NCI-H69 (cell line): ENCODE measurements at places on chromosomes 4 and X.

GRCh38 chr4:98657531-98658286 lies 702 bp downstream of the TSPAN5 start:
- DNase-seq: peak; percentile 83

DNA sequence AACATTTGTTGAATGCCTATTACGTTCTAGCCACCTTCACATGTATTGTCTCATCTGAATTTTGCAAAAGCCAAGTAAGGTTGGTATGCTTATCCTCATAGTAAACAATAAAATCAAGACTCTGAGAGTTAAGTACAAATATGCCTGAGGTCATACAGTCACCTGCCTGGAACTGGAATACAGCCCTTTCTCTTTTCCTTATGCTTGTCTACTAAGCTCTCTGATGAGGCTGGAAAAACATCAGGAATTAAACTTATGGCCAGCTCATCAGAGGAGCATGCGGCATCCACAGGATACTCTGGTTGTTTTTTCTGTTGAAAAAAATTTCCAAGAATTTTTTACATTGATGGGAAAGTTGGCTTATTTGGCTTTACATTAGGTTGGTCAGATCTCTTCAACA lies 35.5 kb downstream of the NCAPG start:
- no peak for DNase-seq

DNA sequence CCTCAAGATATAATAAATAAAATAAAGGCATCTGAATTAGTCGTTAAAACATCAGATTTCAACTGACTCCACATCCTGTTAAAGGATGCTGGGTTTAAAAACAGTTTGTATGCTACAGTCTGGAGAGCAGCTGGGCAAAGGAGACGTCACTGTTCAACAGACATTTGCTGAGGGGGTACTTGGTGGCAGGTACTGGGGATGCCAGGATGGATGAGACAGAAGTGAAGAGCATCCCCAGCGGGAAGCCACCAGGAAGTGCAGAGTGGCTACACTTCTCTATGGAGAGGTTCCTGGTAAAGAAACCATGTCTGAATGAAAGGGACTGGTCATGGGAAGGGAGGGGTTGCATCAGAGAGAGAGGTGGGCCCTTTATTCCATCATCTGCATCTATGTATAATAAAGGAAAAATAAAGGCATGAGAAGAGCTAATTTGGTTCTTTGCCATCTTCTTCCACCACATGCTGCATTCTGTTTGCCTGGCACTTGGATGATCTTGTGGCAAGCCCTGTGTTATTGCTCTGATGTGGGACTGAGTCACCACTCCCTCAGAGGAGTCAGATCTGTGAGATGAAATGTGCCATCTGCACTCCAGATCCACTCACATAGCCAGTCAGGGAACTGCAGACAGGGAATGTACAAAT lies 145.0 kb downstream of the SOWAHB start:
- no peak for DNase-seq

GRCh38 chrX:63050225-63050624 lies 300.9 kb downstream of the SPIN4 start:
- DNase-seq: no peak

GRCh38 chr4:14681330-14681729 lies 321.0 kb upstream of the CPEB2 start:
- DNase-seq: no peak

GRCh38 chr4:80101071-80101791 lies 28.2 kb upstream of the ANTXR2 start:
- DNase-seq: no peak

GRCh38 chr4:25779021-25779420 lies 83.8 kb downstream of the SEL1L3 start:
- no peak for DNase-seq

DNA sequence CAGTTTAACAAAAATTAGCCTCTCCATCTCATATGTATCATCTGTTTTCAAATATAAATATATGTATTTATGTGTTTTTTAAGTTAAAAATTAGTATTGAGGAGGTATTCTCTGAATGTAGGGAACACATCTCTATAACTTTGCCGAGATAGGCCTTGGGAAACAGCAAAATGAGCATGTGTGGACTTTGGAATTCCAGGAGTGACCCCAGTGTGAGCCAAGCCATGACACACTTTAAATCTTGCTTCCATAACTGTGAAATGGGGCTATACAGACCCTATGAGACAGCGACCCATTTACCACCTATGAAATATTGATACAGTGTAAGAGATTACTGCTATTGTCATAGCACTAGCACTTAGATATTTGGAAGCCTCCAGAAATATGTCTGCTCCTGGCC lies 58.8 kb downstream of the FRMPD4 start:
- no peak for DNase-seq

DNA sequence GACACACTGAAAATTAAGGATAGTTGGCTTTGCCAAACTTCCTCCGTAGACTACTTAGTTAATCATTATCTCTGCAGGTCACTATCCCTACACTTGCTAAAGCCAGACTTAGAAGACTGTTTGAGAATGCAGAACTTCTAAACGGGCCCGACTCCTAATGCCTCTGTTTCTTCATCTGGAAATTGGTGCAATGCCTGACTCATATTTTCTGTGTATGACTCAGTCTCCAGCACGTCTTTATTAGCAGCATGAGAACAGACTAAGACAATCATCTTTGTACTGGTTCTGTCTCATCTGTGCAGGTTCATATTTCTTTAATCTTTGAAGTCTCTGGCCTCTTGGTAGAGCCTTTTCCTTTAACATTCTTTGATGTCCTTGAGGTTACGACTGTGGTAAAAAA lies 411.9 kb upstream of the ACTRT1 start:
- DNase-seq: no peak

DNA sequence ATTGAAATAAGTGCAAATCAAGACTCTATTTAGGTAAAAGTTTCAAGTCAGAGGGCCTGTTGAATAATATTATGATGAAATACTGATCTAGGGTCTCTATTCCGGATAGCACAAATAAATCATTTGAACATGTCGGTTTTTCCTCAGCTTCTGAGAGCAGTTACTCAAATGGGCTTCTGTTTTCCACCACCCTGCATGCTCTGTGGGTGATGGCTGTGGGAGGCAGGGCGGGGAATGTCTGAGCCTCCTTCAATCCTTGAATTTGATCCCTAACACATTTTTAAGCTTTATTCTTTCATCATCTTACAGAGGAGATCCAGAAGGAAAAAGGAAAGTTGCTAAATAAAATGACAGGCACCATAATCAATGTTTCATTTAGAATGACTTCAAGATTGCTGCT lies 8.5 kb downstream of the UNC5C start:
- no peak for DNase-seq

GRCh38 chr4:85132570-85132969 lies 166.1 kb upstream of the WDFY3 start:
- DNase-seq: no peak

DNA sequence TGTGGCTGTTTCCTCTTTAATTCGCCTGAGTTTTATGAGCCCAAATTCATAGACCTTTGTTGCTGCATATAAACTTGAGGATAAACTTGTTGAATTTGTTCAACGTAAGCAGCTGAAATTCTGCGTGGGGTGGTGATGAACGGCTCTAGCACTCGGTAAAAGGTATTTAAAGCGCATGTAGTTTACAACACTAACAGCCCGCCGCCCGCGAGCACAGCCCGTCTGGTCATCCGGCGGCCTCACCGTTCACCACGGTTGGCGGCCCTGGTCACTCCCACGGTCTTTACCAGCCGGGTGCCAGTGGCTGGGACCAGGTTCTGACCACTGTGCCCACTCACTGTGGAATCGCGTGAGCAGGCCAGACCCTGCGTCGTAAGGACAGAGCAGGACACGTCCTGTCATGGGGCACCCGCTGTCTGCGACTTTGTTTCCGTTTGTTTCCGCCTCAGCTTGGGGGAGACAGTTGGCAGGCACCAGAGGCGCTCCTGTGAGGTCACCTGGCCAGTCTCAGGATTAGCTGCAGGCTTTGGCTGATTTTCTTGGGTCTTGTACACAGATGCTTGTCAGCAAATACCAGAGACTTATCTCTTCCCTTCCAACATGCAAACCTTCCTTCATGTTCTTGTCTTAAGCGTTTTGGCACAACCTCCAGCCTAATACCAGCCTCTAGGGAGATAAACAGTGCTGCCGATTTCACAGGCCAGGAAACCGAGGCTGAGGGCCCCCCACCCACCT lies 36.8 kb upstream of the SPON2 start:
- no peak for DNase-seq

GRCh38 chr4:139808808-139809756 lies 143.5 kb downstream of the MGST2 start:
- peak; percentile 76 for DNase-seq

GRCh38 chr4:41012293-41012692 lies 202.0 kb downstream of the APBB2 start:
- no peak for DNase-seq

- no peak for DNase-seq
Measured at GRCh38 chrX:103384672-103385071, 8.3 kb downstream of the BEX3 start.

GRCh38 chr4:81550388-81550859 lies 78.7 kb upstream of the RASGEF1B start:
- no peak for DNase-seq

- DNase-seq: no peak
Measured at GRCh38 chr4:19236473-19236872, 1015.2 kb upstream of the SLIT2 start.

DNA sequence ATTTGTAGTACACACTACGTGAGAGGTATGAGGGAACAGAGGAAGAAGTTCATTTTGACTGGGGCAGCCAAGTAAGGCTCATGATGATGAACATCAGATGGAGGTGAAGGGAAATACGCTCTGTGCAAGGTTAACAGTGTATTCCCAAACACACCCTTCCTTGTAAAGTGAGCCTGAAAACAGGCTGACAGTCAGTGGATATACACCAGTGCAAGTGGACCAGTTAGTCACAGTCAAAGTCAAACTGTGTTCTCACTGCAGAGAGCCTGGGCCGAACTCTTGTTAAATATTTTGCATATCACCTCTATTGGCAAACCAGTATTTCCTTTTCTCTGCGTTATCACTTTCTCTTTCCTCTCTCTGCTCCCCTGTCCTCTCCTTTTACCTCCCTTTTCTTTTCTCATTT lies 23.4 kb upstream of the RHOH start:
- no peak for DNase-seq

GRCh38 chrX:50081282-50081889 lies 119.4 kb downstream of the AKAP4 start:
- peak; percentile 64 for DNase-seq

GRCh38 chr4:142563682-142564291 lies 282.3 kb downstream of the INPP4B start:
- no peak for DNase-seq

GRCh38 chr4:41878991-41879491 lies 56.2 kb upstream of the TMEM33 start:
- no peak for DNase-seq

- DNase-seq: no peak
Measured at GRCh38 chrX:121831601-121832000, 784.2 kb downstream of the GLUD2 start.

- DNase-seq: no peak
Measured at GRCh38 chr4:27018910-27019309, 158.3 kb downstream of the STIM2 start.

GRCh38 chr4:130653842-130654241 lies 1557.9 kb downstream of the C4orf33 start:
- DNase-seq: no peak

- no peak for DNase-seq
Measured at GRCh38 chrX:19966056-19966455, 24.8 kb downstream of the BCLAF3 start.

GRCh38 chr4:143512978-143513313 lies 556 bp upstream of the SMARCA5 start:
- DNase-seq: no peak

- no peak for DNase-seq
Measured at GRCh38 chr4:145345401-145345800, 136.3 kb upstream of the SMAD1 start.

DNA sequence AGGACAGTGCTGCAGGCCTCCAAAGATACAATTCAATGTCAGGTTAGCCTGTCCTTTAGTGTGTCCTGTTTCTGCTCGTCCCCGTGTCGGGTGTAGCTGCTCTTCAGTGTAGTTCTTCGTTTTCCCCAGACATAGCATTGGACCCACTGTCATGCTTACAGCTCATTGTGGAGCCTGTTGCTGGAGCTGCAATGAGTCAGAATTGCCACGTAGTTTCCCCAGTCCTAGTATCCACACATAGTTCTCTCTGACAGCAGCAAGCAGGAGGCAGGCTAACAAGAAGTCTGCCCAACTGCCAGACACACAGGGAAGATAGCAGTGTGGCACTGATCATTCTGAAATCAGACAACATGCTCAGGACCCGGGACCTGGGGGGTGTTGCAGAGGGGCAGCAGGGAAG lies 49.2 kb downstream of the MOSPD2 start:
- no peak for DNase-seq

DNA sequence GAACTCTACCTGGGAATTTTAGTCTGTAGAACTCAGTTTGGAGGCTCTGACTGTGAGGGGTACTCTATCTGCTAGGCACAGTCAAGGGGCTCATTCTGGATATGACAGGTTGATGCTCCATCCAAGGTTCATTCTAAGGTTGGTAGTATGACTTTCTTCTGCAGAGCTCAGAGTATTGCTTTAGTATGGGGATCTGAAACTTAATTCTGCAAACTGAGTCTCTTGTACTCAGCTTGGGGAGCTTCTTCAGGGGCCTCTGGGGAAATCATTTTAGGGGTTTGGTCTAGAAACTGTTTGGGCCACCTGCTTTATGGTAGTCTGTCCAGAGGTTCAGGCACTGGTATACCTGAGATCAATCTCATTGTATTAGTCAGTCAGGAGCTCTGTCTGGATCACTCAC lies 9.7 kb upstream of the TSR2 start:
- no peak for DNase-seq

- DNase-seq: no peak
Measured at GRCh38 chrX:35244796-35245508, 302.4 kb downstream of the FAM47B start.

GRCh38 chrX:16970977-16971376 lies 24.5 kb downstream of the REPS2 start:
- DNase-seq: no peak

DNA sequence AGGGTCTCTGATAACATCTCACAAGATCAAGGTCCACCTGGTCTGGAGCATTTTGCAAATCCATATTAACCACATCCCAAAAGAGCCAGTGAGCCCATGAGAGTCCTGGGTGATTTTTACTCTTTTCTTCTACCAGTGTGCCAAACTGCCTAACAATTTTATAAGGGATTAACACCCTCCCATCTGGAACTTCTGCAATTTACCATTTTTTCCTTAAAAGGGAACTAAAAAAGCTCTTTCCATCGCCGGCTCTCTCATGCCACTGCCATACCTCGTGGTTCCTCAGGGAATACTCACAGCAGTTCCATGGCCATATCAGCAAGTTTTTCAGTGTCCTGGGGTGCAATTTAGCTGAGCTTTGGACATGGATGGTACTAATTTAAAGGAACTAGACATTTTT lies 55.7 kb downstream of the SEPSECS start:
- DNase-seq: no peak

- no peak for DNase-seq
Measured at GRCh38 chr4:96525898-96526297, 686.0 kb downstream of the PDHA2 start.

DNA sequence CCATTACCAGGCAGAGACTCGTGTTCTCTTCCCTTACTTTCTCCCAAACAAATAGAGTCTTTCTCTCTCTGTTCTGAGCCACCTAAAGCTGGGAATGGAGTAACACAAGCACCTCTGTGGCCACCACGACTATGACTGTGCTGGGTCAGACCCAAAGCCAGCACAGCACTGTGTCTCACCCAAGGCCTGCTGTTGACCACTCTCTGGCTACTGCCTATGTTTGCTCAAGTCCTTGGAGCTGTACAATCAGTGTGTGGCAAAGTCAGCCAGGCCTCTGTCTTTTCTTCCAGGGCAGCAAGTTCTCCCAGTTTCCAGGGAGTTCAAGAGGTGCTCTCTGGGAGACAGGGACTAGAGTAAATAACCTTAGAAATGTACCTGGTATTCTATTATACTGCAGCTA lies 239.4 kb downstream of the FAM47A start:
- DNase-seq: no peak
